ENCODE measurements at places on chromosomes 3 and 15. TPM values are rescaled to one million over a fixed set of nuclear protein-coding genes. Genes with fewer than 3 reads are reported as not detected.

The ADPRH gene
- total RNA-seq, result 6.0 TPM

The FAIM gene
- total RNA-seq, result 20.3 TPM

The CGNL1 gene
- 2.5 TPM for total RNA-seq

The CNTN3 gene
- 0.46 TPM for total RNA-seq

The SPINK8 gene
- not detected for total RNA-seq

The RTP3 gene
- total RNA-seq, result not detected

The DGKG gene
- total RNA-seq, result 1.0 TPM

The DNAH12 gene
- total RNA-seq, result not detected

The PAK6 gene
- total RNA-seq, result 4.5 TPM

The DLEC1 gene
- total RNA-seq, result not detected

The CD96 gene
- not detected for total RNA-seq

The EOMES gene
- total RNA-seq, result not detected

The ALG1L2 gene
- total RNA-seq, result not detected

The CD200 gene
- 3.9 TPM for total RNA-seq

The CPN2 gene
- total RNA-seq, result not detected

The ARL14 gene
- total RNA-seq, result 0.87 TPM

The KBTBD8 gene
- total RNA-seq, result 1.8 TPM

The ADAMTS9 gene
- 92.7 TPM for total RNA-seq

The IGF2BP2 gene
- total RNA-seq, result 99.8 TPM

The MRPS25 gene
- 27.0 TPM for total RNA-seq

The LDHAL6B gene
- not detected for total RNA-seq

The STAB1 gene
- total RNA-seq, result 0.14 TPM

The CHRNA5 gene
- 15.3 TPM for total RNA-seq

The CCDC39 gene
- total RNA-seq, result not detected

The GOLGA8S gene
- not detected for total RNA-seq

The SLC9C1 gene
- not detected for total RNA-seq

The DPPA2 gene
- not detected for total RNA-seq

The LRRC49 gene
- 18.0 TPM for total RNA-seq

The SPSB4 gene
- 0.58 TPM for total RNA-seq

The POC1A gene
- total RNA-seq, result 35.6 TPM

The ACTC1 gene
- not detected for total RNA-seq

The FAM3D gene
- total RNA-seq, result not detected

The VILL gene
- total RNA-seq, result 6.1 TPM

The GREM1 gene
- total RNA-seq, result 4.0 TPM

The FSTL1 gene
- total RNA-seq, result 179 TPM

The GRIP2 gene
- total RNA-seq, result not detected

The CLASP2 gene
- 23.7 TPM for total RNA-seq

The IL12A gene
- total RNA-seq, result 2.9 TPM

The SCAANT1 gene
- total RNA-seq, result not detected

Measured in epithelial cell of proximal tubule (primary cell).